ENCODE measurements at places on chromosomes 16 and 17.

GRCh38 chr17:66711881-66712321, 123.0 kb upstream of the CACNG5 start:
- no peak for DNase-seq

GRCh38 chr17:67019809-67020208, 24.5 kb upstream of the CACNG1 start:
- no peak for DNase-seq

- no peak for DNase-seq
These were observed 230.5 kb upstream of the ASIC2 start for GRCh38 chr17:33523577-33523981.

DNA sequence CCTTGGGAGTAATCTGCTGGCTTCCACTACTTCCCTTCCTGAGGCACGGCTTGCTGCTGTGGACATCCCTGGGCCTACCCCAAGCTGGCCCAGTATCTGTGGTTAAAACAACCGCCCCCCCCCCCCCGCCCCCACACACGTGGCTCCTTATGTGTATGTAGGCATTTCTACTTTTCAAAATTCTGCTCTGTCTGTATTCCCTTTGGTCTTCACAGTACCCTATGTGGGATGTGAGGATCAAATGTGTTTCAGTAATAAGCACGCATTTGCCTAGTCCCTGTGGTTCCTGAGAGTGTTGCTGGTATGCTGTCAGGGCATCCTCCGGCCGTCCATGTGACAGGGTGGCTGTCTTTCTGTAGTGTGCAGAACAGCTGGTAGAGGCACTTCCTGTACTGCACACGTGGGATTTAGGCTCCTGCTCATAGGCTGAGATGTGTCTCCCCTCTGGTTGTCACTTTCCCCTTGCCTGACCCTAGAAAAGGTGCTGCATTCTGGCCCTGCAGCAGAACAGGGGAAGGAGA, 2.2 kb downstream of the NT5M start:
- DNase-seq: no peak

DNA sequence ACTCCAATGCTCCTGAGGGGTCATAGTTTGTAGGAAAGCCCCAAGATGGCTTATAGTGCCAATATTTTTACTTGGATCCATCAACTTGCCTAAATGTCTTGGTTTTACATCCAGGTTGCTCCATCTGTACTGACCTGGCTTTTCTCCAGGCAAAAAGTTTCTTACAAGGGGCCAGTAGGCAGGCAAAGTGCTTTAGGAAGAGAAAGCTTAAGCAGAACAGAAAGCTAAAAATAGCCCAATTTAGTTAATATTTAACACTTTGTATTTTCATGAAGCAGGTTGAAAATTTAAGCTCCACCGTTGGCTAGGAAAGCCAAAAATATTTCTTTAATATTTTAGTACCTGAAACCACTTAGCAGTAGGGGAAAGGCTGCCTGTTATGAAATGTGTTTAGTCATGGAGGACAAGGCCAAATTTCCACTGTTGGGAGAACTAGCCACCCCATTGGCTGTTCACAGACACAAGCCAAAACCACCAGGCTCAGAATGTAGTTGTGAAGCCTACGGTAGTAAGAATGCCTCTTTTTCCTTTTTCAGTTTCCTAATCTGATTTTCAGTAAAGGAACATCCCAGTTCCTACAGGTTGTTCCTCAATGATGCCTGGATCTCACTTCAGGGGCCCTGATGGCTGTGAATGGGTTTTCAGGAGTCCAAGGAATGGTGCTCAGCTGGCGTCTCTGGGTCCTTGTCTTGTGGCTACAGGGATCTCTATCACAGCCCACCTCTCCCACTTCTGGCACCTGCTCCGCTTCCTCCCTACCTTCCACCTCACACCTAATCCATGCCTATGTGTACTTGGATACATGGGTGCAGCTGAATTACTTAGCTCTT, 324.8 kb downstream of the PMP22 start:
- no peak for DNase-seq

GRCh38 chr17:42704837-42705494, 22.6 kb downstream of the CNTNAP1 start:
- no peak for DNase-seq

DNA sequence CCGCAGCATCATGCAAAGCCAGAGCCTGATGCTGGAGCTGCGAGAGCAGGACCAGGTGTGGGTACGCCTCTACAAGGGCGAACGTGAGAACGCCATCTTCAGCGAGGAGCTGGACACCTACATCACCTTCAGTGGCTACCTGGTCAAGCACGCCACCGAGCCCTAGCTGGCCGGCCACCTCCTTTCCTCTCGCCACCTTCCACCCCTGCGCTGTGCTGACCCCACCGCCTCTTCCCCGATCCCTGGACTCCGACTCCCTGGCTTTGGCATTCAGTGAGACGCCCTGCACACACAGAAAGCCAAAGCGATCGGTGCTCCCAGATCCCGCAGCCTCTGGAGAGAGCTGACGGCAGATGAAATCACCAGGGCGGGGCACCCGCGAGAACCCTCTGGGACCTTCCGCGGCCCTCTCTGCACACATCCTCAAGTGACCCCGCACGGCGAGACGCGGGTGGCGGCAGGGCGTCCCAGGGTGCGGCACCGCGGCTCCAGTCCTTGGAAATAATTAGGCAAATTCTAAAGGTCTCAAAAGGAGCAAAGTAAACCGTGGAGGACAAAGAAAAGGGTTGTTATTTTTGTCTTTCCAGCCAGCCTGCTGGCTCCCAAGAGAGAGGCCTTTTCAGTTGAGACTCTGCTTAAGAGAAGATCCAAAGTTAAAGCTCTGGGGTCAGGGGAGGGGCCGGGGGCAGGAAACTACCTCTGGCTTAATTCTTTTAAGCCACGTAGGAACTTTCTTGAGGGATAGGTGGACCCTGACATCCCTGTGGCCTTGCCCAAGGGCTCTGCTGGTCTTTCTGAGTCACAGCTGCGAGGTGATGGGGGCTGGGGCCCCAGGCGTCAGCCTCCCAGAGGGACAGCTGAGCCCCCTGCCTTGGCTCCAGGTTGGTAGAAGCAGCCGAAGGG, 24.2 kb downstream of the C1QTNF1 start:
- DNase-seq: no peak

GRCh38 chr17:40531051-40531991, 29.9 kb upstream of the TNS4 start:
- no peak for DNase-seq

GRCh38 chr16:59527206-59527997, 793.3 kb upstream of the GOT2 start:
- DNase-seq: no peak

- no peak for DNase-seq
These were observed 580 bp downstream of the BCAR1 start for GRCh38 chr16:75250809-75251279.

DNA sequence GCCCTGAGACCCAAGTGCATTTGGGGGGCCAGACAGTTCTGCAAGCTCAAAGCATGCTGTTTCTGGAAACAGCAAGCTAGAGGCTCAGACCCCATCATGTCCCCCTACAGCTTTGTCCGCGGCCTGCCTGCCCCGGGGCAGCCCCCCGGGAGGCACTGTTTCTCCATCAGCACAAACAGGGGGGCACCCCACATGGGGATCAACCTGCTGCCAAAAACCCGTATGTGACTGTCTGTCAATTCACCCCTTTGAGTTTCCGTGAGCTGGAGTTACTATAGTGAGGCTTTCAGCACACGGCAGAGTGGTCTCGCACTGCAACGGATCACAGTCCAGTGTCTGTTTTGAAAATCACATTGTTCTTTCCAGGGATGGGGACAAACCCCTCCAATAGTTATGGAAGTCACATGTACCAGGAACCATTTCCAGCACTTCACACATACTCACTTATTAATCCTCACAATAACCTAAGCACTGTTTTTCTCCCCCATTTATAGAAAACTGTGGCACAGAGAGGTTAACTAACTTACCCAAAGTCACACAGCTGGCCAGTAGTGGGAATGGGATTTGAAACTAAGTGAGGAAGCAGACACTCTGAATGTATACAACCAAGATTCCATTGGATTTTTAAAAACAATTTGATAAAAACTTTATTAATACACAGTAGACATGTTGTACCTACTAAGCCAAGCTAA, 269.0 kb downstream of the C16orf95 start:
- no peak for DNase-seq

DNA sequence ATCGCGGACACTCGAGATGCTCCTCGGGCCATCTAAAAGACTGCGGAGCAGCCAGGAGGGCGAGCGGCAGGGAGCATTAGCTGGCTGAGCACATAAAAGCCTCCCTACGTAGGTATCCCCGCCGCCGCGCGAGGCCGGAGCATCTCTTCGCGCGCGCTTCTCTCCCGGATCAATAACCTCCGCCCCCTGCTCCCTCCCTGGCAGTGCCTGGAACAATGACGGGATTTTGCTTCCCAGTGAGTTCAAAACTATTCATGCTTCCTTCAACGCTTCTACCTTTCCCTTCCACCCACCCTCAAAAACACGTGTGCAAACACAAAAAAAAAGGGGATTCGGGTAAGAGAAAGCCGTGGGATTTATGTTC, 984 bp downstream of the CENPV start:
- peak; percentile 84 for DNase-seq

GRCh38 chr17:3039736-3040135, 23.7 kb downstream of the OR1D5 start:
- DNase-seq: no peak

DNA sequence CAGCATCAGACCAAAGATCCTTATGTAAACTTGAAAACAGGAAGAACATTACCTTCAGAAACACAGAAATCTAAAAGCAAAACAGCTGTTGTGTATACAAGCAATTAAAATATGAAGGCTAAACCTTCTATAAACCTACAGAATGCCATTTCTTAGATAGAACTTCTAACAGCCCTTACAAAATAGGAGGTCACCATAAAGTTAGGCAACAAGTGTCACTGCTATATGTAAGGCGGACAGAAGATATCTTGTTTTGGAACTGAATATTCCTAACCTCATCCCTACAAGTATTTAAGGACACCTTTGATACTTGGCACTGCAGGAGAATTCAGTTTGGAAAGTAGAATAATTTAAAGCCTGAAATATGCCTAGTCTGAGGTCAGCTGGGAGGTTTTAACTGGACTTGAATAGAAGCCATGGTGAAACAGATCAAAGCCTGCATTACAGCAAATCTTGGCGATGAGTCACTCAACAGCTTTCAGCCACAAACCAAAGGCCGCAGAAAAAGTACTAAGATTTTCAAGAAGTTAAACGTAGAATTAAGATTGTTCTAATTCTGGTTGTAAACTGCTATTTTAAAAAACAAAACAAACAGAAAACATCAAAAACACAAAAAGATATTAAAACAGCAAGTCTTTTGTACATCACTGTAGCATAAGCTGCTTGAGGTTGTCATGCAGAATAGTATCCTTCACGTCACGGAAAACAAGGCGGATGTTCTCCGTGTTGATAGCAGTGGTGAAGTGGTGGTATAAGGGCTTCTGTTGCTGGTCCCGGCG, 42.7 kb downstream of the GNA13 start:
- DNase-seq: no peak

All from NCI-H1092 treated with DMSO at 0.1 percent for 48 hours (cell line).